Fibroblast of gingiva (primary cell): ENCODE measurements at places on chromosomes 12 and 14.

DNA sequence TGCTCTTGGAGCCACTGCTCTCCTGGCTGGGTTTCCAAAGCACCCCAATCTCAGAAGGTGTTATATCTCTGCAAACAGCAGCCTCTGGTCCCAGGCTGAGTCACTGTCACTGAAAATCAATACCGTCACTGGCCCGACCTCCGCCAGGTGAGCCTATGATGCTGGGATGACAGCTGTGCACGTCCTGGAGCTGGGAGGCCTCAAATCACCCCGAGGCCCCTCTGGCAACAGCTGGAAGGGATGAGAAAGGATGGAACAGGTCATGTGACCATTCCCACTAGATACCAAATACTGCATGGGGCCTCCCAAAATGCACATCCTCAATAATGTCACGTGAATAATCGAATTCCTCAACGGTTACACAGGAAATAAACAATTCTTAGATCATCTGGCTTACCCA lies 190.8 kb downstream of the TTC7B start:
- no peak for DNase-seq

DNA sequence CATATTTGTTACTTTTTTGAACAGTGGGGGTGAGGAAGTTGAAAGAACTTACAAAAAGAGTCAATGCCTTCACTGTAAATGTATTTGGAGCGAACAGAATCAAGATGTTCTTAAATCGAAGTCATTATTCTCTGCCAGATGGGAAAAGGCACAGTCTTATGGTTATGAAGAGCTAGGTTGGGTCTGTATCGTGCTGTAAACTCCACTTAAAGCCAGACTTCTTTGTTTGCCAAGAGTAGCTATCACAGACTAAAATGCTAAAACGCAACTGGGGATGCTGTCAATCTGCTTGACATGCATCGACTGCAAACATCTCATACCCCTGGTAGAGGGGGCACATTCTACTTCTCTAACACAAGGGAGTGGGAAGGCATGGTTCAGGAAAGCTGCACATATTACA lies 160.4 kb downstream of the DACT1 start:
- no peak for DNase-seq

- peak; percentile 64 for DNase-seq
Observed at GRCh38 chr12:26648584-26648983, 184.4 kb downstream of the ITPR2 start.

GRCh38 chr14:100906420-100906819 lies 2.9 kb upstream of the RTL1 start:
- no peak for DNase-seq

DNA sequence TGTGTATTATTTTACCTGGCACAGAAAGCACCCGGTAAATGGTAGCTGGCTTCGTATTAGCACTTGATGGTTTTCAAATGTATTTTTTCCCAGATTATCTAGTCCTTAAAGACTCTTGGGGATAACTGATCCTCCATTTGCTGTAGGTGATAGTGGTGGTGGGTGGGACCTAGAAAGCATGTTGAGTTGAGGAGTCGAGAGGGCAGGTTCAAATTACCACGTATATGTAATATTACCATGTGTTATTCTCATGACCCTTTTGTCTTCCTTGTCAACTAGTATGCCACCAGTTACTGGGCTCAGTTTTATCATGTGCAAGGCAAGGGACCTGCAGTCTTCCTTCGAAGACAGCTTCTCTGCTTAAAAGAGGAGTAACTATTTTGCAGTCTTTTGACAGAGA lies 1.8 kb downstream of the GLRX5 start:
- DNase-seq, result no peak

- no peak for DNase-seq
Observed at GRCh38 chr12:102059343-102059742, 2.4 kb downstream of the WASHC3 start.

DNA sequence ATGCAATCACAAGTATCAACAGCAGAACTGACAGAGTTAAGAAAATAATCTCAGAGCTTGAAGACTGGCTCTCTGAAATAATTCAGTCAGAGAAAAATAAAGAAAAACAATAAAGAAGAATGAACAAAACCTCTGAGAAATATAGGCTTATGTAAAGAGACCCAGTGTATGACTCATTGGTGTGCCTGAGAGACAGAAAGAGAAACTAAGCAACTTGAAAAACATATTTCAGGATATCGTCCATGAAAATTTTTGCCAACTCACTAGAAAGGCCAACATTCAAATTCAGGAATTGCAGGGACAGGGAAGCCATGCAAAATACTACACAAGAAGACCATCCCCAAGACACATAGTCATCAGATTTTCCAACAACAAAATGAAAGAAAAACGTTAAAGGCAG lies 56.2 kb downstream of the APOBEC1 start:
- no peak for DNase-seq

DNA sequence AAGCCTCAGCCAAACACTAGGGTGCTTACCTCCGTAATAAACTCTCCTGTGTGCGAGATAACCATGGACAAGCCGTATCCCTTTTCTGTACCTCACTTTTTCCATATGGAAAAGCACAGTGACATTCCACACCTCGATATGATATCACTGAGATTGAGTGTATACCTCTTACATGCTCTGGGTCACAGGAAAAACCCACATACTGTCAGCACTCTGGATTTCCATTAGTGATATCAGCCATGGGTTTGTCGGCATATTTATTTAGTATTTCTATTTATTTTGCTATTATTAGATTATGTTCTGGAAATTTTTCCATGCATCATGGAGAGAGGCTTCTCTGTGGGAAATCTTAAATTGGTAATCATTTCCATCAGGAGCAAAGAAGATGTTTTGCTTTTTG lies 28.0 kb upstream of the DAAM1 start:
- no peak for DNase-seq

DNA sequence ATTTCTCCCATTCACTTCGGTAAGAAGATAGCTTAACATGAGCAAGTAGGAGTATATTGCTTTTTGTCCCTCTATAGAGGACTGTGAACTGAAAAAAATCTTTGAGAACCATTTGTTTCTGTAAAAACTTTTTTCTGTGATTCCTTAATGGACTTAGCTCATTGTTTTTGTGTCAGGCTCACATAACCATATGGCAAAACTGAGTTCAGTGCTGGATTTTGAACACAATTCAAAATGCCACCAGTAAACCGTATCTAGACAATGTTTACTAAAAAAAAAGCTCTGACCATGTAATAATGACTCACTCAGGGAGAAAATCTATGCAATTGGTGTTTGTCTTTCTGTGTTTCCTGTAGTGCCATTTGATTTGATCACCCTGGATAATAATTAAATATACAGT lies 5.2 kb downstream of the TRHDE start:
- DNase-seq, result peak; percentile 64

DNA sequence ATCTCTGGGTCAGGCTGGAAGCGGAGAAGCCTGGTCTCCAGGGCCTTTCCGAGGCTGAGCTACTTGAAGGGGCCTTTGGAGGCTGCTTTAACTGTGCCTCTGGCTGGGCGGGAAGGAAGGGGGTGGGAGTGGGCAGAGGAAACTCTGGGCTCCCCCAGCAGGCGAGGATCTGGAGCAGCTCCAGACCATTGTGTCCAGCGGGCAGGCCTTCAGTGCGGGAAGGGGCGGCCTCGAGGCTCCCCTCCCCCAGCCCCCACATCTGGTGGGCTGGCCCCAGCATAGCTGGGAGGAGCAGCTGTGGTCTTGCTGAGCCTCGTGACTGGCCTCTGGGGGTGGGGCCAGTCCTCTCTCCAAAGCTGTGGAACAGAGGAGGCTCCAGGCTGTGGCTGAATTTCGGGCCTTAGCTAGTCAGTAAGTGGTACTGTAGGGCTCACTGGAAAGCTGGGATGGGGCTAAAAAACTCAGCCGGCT lies 3.4 kb downstream of the TAMALIN start:
- DNase-seq, result peak; percentile 73

DNA sequence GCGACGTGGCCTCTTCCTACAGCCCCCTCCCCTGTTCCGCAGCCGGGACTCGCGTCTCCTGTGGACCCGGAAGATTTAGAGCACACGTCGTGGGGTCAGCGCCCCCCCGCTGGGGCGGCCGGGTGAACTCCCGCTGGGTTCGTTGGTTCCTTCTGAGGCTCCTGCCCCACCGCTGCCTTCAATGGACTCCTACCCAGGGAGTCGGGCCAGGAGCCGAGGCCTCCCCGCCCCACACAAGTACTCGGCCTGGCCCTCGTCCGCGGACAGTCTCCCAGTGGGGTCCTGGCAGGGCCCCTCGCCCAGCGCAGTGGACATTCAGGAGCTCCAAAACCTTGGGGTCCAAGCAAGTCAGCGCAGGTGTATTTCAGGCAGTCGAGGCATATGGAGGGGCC lies 1.2 kb downstream of the MMP17 start:
- peak; percentile 26 for DNase-seq

DNA sequence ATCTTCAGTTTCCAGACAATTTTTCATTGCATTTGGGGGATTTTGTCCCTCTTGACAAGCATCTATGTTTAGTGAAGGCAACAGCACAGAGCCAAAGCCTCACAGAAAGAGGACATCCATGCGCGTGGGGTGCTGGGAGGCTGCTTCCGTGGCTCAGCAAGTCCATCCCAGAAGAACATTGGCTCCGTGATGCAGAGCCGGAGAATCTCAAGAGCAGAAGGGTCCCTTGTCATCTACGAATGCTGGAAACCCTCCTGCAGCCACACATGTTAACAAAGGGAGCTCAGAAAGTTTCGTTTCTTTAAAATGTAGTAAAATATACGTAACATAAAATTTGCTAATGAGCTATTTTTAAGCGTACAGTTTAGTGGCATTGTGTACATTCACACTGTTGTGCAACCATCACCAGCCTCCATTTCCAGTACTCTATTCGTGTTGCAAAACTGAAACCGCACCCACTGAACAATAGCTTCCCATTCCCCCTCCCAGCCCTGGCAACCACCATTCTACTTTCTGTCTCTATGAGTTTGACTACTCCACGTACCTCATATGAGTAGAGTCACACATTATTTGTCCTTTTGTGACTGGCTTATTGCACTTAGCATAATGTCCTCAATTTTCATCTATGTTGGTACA lies 185.9 kb downstream of the TTC7B start:
- DNase-seq, result no peak

DNA sequence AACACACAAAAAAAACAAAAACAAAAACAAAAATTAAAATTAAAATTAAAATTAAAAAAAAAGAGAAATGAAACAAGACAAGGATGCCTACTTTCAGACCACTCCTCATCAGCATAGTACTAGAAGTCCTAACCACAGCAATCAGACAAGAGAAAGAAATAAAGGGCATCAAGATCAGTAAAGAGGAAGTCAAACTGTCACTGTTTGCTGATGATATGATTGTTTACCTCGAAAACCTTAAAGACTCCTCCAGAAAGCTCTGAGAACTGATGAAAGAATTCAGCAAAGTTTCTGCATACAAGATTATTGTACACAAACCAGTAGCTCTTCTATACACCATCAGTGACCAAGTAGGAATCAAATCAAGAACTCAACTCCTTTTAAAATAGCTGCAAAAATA lies 29.2 kb downstream of the ALG10 start:
- no peak for DNase-seq

DNA sequence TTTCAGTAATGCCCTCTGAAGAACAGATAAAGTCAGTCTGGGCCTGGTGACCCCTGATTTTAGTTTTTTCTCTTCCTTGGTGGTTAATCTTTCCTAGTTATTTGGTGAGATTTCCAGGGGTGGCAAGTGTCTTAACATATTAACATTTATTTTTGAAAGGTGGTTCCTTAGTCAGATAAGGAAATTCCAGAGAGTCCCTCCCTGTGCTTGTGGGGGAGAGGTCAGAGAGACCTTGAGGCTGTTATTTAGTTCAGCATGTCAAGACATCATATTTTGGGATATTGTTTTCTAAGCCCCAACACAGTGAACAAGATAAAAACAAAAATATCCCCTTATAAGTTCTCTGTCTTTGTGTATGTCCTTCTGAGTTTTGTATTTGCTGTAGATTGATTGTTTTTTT lies 9.5 kb upstream of the LUM start:
- DNase-seq, result no peak

DNA sequence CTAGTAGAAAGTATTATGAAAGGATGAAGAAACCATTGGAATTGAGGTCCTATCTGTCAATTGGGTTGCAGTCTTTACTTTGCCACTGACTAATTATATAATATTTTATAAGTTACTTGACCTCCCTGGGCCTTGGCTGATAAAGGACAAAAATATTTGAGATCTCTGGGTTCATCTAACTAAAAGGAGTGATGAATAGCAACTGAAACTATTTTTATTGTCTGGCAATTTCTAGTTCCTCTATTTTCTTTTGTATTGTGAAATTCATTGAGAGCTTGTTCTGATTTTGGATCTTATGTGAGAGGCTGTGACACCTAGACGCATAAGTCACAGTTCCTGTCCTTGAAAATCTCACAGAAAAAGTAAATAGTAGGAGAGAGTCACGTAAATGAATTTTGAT lies 415.7 kb upstream of the ATP2B1 start:
- no peak for DNase-seq

DNA sequence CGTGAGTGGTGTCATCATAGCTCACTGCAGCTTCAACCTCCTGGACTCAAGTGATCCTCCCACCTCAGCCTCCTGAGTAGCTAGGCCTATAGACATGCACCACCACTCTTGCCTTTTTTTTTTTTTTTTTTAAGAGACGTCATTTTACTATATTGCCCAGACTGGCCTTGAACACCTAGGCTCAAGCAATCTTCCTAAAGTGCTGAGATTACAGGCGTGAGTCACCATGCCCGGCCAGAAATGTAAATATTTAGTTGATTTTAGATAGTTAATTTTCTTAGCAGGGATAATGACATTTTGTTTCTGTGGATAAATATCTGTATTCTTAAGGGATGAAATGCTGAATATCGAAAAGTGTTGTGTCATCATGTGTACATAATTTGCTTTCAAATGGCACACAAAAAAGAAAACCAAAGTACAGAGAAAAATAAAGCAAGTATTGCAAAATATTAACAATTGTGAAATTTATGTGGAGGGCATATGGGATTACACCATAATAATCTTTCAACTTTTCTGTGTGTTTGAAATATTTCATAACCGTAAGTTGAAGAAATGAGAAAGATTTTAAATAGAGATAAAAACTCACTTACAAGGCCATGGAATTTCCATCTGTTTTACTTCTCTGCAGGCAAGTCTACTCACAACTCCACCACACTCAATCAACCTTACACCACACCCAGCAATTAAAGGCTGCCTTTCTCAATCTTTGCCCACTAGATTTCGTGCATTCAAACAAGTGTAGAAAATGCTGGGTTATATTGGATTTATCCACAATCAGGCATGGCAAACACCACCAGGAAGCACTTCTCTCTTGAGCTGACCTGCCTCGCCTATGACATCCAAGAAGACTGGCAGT lies 93.7 kb downstream of the SPTSSA start:
- peak; percentile 87 for DNase-seq

GRCh38 chr12:6699989-6700645 lies 498 bp downstream of the PIANP start:
- DNase-seq, result no peak
